ENCODE measurements at places on chromosomes 11 and 22.

GRCh38 chr22:44276706-44277356, 35.9 kb downstream of the SHISAL1 start:
- DNase-seq: no peak

- DNase-seq: peak; percentile 92
Measured at GRCh38 chr11:65606876-65607613, 7.0 kb downstream of the MAP3K11 start.

DNA sequence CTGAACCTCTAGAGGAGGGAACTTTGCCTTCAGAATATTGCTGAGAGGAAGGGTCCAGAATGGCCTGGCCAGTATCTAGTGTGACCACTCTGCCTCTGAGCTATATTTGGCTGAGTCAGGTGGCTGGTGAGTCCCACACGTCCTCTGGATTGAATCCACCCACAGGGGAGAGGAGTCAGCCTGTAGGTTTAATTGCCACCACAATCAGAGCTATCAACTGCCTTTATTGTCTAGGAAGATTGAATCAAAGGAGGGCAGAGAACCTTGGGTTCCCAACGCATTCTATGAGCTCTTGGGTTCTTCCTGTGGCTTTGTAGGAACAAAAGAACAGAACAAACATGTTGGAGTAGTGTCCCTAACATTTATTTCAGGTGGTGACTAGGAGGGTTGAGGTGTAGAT, 67.7 kb downstream of the ST3GAL4 start:
- no peak for DNase-seq

DNA sequence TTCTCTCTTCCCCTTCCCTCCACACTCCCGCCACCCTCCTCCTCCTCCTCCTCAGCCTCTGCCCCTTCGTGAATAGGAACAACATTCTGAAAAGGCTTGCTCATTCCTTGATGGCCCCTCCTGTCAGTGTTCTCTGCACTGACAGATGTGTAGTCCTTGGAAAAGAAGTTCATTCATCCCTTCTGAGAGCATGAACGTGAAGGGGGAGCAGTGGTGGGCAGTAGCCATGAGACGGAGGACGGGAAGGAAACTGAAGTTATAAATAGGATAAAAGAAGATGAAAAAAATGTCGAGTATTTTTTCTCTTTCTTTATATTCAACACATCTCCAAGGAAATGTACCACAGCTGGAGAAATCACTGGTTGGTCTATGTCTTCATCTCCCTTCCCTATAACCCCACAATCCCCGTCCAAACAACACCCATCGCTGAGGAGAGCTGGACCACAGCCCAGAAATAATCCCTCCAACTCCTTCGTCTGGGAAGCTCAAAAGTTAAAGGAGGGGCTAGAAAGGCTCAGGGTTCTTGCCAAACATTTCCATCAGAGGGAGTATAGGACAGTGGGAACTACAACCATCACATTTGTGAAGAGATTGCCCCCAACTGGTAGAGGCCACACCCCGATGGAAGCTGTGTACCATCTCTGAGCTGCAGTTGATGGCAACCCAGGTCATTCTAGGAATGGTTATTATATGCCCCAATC, 33.5 kb downstream of the ETS1 start:
- DNase-seq: peak; percentile 79

Data from 8988T (cell line).